Stimulated activated CD4-positive, alpha-beta T cell treated with anti-CD3 and anti-CD28 coated beads, Interleukin-12 subunit alpha, Interleukin-12 subunit beta, amount 100 ng/mL, for 24 hours (primary cell): ENCODE measurements at places on chromosomes 3 and 15.

DNA sequence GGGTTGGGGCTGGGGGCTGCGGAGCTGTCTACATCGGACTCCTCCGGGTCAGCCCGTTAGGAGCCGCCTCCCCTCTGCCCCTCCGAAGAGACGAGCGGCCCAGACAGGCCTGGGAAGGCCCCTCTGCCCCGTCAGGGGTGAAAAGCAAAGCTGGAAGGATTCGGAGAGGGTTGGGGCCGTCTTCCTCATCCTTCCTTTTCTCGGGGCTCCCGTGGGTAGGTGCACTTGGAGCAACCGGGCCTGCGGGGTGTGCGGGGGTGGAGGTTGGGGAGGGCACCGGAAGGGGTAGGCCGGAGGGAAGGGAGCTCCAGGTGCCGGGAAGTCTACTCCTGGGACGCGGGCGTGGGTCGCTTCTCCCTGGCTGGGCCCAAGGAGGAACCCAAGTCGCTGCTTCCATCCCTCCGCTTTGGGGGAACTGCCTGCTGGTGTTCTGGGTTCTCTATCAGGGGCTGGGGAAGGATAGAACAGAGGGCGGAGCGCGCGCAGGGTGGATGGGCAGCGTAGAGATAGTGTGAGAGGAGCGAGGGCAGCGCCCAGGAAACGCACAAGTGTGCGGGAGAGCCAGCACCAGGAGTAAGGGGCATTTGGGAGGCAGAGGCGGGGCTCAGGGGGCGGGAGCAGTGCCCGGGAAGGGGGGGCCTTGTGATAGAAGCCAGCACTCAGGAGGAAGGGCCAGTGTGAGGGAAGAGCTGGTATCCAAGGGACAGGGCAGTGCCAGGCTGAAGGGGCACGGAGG, 590 bp downstream of the POLR2H start:
- DNase-seq = peak; percentile 48

- no peak for DNase-seq
These were observed 238.8 kb downstream of the RPLP1 start for GRCh38 chr15:69691307-69692015.

GRCh38 chr15:73873889-73874511, 636 bp downstream of the TBC1D21 start:
- no peak for DNase-seq

GRCh38 chr3:194481103-194481502, 5.7 kb downstream of the ATP13A3 start:
- no peak for DNase-seq

- no peak for DNase-seq
These were observed 48.2 kb upstream of the TM4SF4 start for GRCh38 chr3:149426325-149426724.

DNA sequence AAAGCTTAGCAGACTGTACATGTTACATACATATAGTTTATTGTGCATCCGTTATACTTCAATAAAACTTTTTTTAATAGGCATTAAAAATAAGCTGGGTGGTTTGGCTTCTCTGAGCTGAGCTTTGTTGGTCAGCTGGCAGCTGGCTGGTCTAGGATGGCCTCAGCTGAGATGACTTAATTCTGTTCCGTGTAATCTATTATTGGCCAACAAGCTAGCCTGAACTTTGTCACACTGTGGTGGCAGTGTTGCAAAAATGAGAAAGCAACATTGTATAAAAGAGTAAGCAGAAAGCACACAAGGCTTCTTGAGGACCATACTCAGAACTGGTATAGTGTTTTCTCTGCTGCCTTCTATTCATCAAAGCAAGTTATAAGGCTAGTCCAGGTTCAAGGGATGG, 45.2 kb downstream of the CGGBP1 start:
- no peak for DNase-seq

DNA sequence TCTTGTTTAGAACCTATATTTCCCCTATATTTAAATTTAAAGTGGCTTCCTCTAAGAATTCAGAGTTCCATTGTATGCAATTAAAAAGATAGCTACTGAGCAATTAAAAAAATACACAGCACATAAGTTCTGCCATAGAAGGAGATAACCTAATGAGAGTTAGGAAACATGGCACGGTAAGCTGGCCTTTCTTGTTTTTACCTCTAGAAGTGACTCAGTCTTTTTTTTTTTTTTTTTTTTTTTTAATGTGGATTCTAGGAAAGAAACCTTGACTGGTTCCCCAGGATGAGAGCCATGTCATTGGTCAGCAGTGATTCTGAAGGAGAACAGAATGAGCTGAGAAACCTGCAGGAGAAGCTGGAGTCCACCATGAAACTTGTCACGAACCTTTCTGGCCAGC, 142.7 kb upstream of the BHLHE40 start:
- DNase-seq = no peak

DNA sequence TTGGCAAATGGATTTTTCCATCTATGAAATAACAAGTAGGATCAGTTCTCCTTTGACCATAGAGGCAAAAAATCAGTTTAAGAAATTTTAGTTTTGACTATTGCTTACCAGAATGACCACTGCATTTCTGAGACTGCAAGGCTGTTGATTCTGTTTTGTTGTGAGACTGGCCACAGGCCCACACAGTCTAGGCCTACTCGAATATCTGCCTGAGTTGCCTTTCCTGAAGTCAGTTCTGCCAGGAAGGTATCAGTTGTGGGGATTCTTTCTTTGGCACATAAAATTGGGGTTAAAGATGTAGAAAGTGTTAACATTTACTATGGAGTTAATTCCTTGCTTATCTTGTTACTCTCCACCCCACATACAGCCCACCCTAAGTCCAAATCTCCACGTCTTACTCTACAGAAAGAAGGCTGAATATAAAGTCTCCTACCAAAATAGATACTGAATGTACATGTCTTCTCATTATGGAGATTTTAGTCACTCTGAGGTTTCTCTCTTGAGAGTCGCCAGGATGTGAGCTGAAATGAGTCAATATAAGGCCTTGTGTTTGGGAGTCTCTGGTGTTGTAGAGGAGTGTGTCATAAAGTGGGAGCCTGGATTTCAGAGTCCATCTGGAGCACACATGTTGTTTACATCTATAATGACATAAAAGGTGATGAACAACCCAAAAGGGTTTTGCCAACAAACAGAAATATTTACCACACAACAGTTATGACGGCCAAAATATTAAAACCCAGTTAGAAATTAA, 45.0 kb upstream of the WWTR1 start:
- no peak for DNase-seq

DNA sequence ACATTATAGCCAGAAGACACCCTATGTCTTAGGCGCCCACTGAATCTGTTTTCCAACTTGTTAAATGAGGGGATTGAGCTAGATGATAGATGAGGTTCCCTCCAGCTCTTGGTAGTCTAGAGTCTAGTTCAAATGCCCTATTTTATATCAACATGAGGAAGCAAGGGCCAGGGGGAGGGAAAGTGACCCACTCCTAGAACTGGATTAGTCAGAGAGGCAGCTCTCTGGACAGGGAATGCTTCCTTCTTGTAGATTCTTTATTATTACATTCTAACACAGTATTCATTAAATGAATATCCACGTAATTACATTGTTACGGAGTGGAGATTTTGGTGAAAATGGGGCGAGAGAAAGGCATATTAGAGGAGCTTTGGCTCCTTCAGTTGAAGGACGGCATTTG, 89.5 kb downstream of the RAD18 start:
- no peak for DNase-seq
